Bronchial epithelial cell (primary cell): ENCODE measurements at places on chromosomes 6 and 20. TPM values are rescaled to one million over a fixed set of nuclear protein-coding genes. Genes with fewer than 3 reads are reported as not detected.

EEF1E1 gene
- total RNA-seq: 54.0 and 120 TPM in 2 replicates

ZBTB46 gene
- 0.53 and 2.0 TPM in 2 replicates for total RNA-seq

DNA sequence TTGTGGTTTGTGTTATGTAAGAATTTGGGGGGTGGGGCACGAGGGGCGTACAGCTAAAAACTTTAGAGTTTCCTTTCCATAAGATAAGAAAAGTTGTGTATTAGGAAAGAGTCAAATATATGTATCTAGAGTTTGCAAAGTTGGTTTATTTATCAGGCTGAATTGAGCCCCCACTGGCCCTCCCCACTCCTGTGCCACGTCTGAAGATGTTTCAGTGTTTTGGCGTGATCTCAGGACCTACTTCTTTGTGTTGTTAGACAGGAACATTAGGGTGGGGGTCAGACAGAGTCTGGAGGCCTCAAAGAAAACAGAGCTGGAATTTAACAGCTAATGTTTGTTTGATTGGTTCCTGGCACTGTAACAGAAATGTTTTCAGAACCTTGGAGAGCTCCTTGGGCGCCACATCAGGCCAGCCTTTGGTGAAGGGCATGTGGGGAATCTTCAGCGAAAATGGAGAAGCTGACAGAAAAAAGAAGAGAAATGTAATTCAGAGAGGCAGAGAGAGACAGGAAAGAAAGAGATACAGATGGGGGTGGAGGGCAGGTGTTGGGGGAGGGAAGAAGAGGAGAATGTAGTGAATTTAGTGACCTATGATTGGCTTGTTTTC, 674 bp downstream of the NRSN1 start:
- DNase-seq: peak; percentile 46

- DNase-seq: no peak
These were observed 2.5 kb downstream of the MYMX start for GRCh38 chr6:44219053-44219814.

DNA sequence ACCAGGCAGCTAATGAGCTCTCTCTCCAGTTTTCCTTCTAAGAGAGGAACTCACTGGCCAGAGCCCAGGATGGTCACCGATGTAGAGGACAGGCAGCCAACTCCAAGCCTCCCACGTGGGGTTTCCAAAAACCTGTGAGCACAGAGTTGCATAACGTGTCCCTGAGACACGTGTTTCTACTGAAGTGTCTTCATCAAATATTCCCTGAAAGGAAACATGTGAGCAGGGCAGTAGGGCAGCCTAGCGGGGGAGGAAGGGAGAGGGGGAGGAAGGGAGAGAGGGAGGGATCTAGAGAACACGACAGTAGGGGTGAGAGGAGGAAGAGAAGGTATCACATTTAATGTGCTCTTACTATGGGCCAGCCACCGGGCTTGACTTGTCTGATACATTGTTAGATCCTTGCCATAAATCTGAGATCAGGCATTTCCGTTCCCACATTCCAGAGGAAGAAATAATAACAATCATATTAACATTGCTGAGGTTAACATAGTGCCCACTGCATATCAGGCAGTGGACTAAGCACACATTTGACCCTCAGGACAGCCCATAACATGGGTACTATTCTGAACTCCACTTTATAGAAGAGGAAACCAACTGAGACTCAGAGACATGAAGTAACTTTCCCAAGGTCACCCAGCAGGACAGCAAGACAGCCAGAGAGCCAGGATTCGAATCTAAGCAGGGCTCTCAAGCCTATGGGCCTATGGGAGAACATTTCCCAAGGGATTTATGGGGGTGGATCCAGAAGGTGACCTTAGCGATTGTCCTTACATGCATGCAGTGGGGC, 4.5 kb upstream of the SYS1 start:
- peak; percentile 67 for DNase-seq

DNA sequence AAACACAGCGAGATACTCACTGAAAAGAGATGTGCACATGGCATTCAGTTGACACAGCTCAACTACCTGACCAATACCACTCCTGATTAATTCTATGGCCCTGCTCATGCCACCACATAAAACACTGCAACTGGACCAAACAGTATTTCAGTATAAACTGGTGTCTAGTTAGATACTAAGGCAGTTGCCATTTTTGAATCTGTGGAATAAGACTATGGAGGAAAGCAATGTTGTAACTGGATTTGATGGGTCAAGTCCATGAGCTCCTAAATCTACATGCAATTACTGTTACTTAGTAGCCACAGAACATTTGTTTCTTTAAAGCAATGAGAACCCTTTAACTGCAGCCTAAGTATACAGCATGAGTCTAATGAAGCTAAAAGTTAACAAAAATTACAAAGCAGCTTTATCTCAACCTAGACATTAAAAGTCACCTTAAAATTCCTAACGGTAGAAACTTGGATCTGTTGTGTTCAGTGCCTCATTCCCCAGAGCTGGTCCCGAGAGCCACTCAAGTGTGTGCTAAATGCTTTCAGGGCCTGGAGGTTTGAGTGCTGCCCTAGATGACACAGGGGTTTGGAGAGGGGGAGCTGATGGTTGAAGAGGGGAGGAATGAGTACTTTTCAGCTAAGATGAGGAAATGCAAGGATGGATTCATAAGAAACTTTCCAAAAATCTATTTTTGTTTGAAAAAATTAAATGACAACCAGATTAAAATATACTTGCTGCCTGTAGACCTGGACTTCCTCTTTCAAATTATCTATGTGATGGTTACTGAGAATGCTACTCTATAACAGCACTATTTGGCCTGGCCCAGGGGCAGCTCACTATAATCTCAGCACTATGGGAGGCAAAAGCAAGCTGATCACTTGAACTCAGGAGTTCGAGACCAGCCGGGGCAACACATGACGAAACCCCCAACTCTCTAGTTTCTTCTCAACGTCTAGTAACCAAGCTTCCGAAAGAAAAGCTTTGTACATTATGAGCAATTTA, 15.6 kb downstream of the SNX5 start:
- no peak for DNase-seq

GRCh38 chr20:64035066-64035932, 683 bp upstream of the C20orf204 start:
- no peak for DNase-seq

DNA sequence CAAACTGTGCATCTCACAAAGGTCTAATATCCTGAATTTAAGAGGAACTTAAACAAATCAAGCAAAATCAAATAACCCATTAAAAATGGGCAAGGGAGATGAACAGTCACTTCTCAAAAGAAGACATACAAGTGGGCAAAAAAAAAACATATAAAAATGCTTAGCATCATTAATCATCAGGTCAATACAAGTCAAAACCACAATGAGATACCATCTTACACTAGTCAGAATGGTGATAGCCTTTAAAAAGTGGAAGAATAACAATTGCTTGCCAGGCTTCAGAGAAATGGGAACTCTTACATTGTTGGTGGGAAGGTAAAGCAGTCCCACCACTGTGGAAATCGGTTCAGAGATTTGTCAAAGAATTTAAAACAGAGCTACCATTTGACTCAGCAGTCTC, 646.7 kb upstream of the PTCHD4 start:
- peak; percentile 75 for DNase-seq

DNA sequence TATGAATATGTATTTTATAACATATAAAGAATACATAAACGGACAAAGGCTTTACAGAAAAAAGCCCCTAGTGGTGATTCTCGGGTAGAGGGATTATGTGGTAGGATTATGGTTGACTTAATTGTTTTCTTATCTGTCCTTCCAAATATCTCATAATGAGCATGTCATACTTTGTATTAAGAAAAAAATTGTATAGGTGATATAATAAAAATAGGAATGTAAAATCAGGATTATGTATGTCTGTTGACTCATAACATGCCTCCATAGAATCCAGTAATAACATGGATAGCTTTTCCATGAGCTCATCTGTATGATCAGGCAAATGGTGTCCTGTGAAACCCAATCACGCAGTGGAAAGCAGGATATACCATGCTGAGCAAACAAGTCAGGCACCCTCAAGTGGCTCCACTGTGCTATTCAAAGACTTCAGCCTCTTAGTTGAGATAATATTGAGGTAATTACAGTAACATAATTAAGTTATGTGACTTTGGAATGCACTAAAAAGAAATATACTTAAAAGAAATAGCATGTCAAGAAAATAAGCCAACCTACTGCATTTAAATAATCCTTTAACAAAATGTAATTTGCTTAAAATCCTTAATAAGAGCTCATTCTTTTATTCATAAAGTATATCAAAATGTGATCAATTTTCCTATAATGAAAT, 39.6 kb upstream of the PRELID3B start:
- DNase-seq: peak; percentile 97

GRCh38 chr6:32095338-32096086, 13.6 kb downstream of the TNXB start:
- no peak for DNase-seq

- DNase-seq: peak; percentile 10
These were observed 72.8 kb upstream of the SPTLC3 start for GRCh38 chr20:12936020-12936419.

GRCh38 chr20:39904476-39905112, 784.4 kb downstream of the MAFB start:
- DNase-seq: no peak

DNA sequence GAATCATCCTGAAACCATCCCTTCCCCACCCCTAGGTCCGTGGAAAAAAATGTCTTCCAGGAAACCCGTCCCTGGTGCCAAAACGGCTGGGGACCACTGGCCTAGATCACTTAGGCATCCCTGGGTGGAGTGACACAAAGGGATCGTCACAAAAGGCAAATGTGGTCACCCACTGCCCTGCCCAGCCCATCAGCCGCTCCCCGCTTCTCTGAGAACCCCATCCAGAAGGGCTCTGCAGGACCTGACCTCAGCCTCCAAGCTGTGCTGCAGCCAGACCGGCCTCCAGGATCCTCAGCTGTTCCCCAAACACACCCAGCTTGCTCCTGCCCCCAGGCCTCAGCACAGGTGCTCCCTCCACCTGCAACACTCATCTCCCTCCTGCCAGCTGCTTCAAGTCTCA, 61.6 kb downstream of the PREX1 start:
- DNase-seq: no peak
